ENCODE measurements at places on chromosomes 4 and X.

- DNase-seq = no peak
Observed at GRCh38 chr4:7309181-7309580, 116.8 kb downstream of the SORCS2 start.

DNA sequence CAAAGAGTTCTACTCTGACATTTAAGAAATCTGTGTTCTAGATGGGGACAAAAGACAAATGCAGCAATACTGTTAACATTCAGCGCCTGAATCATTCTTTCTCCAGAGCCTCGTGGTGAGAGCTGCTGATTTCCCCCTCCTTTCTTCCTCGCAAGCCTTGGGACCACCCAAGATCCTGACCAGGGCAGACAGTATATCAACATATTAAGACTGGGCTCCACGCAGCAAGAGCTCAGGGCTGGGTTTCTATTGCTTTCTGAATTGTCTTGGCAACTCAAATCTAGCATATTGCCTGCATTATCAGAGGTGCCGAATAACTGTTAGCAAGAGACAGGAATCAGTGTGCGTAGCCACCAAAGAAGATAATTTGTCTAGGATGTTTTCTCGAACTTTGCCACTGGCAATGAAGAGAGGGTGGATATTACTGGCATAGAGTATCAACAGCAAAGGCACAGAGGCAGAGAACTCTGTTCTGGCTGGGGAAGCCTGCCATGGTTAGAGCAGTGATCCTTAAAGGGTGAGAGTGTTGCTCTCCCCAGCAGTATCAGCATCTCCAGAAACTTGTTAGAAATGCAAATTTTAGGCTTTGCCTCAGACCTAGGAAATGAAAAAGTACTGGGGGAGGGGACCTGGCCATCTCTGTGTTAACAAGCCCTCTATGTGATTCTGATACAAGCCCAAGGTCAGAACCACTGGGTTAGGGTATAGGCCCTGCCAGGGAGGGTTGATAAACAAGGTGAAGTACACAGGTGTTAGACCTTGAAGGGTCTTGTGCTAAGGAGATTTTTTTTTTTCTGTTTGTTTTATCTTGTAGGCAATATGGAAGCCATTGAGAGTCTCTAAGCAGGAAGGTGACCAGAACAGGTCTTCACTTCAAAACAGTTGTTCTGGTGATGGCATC is 46.2 kb upstream of the MID1IP1 start:
- no peak for DNase-seq

GRCh38 chr4:89230271-89230670 is 77.3 kb downstream of the GPRIN3 start:
- no peak for DNase-seq

GRCh38 chr4:33357121-33357520 is 2637.0 kb downstream of the PCDH7 start:
- DNase-seq = peak; percentile 38

DNA sequence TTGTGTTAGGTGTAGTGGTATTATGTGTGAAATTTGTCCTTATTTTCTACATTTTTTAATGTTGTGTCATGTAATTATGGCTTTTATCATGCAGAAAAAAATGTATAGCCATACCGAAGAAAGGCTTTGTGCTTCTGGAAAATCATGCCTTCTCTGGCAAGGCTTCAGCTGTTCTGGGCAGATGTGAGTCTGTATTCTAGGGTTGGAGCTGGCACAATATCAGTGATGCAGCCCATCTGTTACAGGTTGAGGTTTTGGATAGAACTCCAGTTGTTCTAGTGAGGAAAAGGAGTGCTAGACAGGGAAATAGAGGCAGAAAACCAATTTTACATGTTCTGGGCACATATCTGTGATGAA is 44.8 kb upstream of the PRSS12 start:
- peak; percentile 27 for DNase-seq

GRCh38 chr4:136742333-136742732 is 790.0 kb downstream of the PCDH18 start:
- DNase-seq = no peak

- no peak for DNase-seq
Observed at GRCh38 chr4:11535333-11535732, 106.6 kb upstream of the HS3ST1 start.

DNA sequence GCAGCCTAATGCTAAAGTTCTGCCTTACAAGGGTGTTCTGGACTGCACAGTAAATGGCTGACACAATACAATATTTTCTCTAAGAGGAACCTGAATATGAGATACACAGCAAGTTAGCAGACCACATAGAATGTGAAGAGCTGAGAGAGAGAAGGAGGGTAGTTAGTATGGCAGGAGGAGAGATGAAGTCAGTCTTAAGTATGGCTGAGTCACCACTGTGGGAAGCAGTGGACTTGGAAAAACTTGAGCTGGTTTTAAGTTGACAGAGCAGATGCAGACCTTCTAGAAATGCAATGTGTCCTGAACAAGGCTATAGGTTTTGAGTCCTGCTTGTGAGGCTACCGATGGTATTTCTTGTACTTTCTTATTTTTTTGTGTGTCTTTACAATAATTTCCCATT is 172.5 kb downstream of the SH2D1A start:
- no peak for DNase-seq

DNA sequence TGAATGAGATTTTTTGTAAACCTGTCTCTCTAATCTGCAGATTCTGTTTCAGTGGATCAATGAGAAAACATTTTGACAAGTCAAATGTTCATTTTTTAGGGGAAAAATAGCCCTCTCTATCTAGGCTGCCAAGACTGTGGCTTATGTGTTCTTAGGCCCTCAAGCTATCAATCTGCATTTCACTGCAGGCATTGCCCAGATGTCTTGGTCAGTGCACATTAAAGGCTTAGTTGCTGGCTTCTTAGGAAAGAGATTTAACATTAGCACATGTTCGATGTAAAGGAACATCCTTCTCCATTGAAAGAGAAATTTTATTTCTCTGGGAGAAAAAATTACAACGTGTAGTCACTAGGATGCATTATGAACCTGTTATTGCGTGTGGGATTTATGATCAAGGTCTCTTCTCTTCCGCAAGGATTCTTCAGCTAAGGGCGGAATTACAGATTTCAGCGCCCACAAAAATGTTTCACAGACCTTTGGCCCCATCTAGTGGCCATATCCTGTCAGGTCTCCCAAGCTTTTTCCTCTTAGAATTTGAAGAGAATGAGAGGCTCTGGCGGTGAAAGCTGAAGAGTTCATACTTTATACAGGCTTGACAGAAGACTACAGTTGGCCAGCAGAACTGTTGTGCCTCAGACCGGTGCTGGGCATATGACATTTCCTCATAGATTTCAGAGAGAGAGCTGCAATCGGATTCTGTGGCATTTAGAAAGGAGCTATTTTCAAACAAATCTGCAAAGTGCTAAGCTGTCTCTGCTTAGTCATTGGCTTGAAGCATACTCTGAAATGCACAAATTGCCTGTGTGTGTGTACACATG is 144.6 kb upstream of the NOCT start:
- DNase-seq = peak; percentile 51

DNA sequence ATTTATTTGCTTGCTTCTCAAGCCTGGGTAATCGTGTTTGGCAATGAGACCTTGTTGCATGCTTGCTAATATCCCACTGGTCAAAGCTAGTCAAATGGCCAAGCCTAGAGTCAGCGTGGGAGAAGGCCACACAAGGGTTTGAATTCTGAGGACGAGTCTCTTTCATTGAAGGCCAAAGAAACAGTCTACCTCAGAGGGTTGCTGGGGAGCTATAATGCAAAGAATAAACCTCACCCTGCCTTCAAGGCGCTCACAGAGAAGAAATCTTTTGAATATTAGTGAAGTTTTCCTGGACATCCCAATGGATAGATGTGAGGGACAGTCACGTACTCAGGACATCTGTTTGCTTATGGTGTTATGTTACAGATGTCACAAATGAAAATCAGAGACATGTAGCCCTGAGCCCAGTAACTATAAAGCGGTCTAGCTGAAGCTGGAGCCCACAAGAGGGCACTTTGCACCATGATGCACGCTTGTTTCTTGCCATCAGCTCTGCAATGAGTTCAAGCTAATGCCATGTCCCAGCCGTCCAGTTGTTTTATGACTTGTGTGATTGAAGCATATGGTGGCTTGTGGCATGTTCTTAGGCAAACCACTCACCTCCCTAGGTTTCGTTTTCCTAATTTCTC is 1.1 kb upstream of the TLR3 start:
- DNase-seq = no peak

- no peak for DNase-seq
Observed at GRCh38 chr4:128940971-128941370, 131.5 kb downstream of the JADE1 start.

Data from NCI-H446 treated with DMSO at 0.1 percent for 48 hours (cell line).